Stimulated activated CD8-positive, alpha-beta memory T cell treated with anti-CD3 and anti-CD28 coated beads, Interleukin-7, amount 100 ng/mL, for 48 hours (primary cell): ENCODE measurements at places on chromosomes 7 and 10.

DNA sequence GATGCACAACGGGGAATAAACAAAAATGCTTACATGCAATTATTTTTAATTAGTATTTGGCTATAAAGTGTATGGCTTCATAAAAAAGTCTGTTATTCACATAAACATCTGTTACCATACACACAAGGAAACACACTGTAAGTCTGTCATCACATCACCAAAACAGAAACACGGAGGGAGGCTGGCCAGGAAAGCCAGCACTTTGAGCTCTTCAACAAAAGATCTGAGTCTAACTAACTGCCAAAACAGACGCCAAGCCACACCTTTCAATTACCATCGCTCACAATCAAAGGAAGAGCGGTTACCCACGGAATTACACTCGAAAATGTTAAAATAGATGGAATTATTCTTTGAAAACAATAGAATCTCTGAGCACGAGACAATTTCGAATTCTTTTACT is 49.2 kb upstream of the MGMT start:
- DNase-seq, result no peak

DNA sequence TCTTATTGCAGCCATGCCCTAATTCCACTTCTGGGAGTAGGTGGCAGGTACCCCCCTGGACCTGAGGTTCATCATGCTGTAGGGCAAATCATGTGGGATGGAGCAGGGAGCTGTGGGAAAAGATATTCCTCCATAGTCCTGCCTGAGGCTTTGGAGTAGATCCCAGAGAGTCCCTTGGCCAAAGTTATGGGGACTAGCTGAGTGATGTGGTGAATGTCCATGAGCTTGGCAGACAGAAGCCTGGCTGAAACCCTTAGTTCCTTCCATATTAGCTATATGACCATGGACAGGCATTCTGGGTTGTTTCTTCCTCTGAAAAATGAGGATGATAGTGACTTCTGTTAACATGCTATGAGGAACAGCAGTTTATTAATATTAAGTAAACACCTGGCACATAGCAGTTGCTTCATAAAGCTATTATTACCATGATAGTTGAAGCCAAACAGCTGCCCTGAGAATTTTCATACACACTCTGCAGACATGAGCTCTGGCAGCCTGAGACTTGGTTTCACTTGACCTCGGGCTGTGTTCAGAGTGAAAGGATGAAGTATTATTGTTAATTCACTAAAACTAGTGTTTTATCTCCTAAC is 15.0 kb upstream of the IMPDH1 start:
- no peak for DNase-seq

DNA sequence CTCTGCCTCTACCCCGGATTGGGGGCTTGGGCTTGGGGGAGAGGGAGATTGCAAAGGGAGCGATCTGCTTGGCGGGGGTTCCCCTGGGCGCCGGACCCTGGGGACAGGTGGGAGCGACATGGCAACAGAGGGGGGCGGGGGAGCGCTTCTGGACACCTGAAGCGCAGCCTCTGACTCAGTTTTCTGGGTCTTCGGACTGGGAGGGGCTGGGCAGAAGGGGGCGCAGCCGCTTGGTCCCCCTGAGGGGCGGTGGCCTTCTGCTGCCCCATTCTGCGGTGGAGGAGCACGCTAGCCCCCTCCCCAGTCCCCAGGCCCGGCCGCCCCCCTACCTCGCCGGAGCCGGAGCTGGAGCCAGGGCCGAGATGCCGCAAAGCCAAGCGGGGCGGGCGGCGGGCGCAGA is 380 bp downstream of the NAT16 start:
- DNase-seq, result no peak

DNA sequence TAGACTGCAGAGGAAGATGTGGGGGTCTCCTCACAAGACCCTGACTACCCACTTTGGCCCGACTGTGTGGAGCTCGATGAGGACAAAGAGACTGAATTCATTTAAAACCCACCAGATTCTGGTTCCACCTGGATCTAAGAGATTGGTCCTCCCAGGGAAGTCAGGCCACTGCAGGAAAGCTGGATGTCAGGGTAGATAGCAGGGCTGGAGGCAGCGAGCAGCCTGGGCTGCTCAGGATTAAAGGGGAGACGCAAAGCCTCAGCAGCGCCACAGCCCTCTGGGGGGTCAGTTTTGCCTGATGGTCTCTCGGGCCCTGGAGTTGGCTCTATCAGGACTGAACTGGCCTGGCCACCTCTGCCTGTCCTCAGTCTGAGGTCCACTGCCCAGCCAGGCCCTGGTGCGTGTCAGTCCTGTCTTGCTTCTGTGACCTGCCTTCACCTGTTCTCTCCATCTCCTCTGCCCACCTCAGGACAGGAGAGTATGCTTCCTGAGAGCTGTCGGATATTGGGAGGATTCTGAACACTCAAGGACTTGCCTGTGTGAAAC is 12.2 kb upstream of the KLRG2 start:
- no peak for DNase-seq

GRCh38 chr10:12782537-12782936 is 219.0 kb downstream of the CCDC3 start:
- no peak for DNase-seq

- peak; percentile 58 for DNase-seq
Measured at GRCh38 chr7:55534262-55534915, 37.9 kb downstream of the VOPP1 start.

GRCh38 chr7:17986851-17987250 is 40.8 kb downstream of the PRPS1L1 start:
- DNase-seq, result no peak

DNA sequence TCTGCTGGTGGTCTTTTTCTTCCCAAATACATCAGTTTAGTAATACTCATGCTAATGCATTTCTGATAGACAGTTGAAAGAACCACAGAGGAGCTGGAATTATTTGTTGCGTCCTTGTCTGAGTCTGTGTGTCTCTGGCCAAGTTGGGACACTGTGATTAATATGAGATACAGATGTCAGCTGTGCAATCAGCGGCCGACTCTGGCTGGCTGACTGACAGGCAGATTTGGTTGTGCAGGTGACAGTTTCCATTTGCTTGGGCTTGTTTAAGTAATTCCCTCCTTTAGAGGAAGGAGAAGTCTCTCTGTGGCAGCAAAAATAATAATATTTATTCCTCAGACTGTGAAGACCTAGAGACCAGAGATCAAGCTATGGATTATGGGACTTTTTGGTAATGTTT is 176.2 kb upstream of the CHRM2 start:
- no peak for DNase-seq

DNA sequence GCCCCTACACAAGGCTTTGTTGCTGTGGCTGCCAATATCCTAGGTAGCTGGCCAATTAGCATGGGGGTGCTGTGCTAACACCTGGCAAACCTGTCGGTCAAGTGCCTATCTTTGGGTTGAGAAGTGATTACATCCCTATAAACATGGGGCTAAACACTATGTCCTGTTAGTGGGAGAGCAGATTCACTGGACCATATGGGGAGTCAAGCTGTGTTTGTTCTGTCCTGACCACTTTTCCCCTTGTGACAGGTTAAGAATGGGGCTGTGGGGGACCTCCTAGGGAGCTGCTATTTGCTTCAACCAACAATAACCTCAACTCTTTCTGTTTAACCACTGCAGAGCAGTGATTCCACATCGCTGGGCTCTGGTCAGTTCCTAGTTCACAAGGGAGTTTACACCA is 151.5 kb upstream of the AOAH start:
- no peak for DNase-seq
